Natural killer cell (primary cell): ENCODE measurements at places on chromosomes 5 and 9. TPM values are rescaled to one million over a fixed set of nuclear protein-coding genes. Genes with fewer than 3 reads are reported as not detected.

Gene CCNI2
- total RNA-seq = not detected

DNA sequence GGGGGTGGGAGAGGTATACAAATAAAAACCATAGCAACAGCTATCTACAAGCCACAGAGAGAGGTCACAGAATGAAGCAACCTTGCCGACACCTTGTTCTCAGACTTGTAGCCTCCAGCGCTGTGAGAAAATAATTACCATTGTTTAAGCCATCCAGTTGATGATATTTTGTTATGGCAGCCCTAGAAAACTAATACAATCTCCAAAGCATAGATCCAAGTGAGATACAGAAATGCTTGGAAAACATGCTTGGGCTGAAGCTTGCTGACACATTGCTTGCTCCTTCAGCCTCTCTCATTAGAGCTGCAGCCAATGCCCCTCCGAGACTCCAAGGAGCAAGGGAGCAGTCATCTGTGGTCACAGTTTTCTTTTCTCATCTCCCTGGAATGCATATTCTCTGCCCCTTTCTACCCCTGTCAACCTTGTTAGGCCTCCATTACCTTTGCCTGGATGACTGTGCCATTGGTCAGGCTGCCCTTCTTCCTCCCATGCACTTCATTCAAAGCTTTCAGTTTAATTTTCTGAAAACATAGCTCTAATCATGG, 401.4 kb upstream of the KLF4 start:
- H3K27me3 ChIP-seq = no peaks in the 10 kb centered on the region
- H3K36me3 ChIP-seq = no peaks in the 10 kb centered on the region
- no peak overlapping the region for H3K27ac ChIP-seq
- H3K4me1 ChIP-seq = no peaks in the 10 kb centered on the region
- H3K4me3 ChIP-seq = no peak overlapping the region

- DNase-seq = no peak
- H3K27ac ChIP-seq = no peak overlapping the region
- H3K36me3 ChIP-seq = no peaks in the 10 kb centered on the region
- H3K4me1 ChIP-seq = peaks cover 38% of the 10 kb centered on the region
These were observed 5.4 kb upstream of the CCDC187 start for GRCh38 chr9:136309101-136309801.

- peaks cover 2% of the 10 kb centered on the region for H3K27me3 ChIP-seq
- H3K36me3 ChIP-seq = no peaks in the 10 kb centered on the region
- no peak for DNase-seq
- no peak overlapping the region for H3K4me3 ChIP-seq
These were observed 25.9 kb upstream of the ALDH1A1 start for GRCh38 chr9:72978744-72979143.

DNA sequence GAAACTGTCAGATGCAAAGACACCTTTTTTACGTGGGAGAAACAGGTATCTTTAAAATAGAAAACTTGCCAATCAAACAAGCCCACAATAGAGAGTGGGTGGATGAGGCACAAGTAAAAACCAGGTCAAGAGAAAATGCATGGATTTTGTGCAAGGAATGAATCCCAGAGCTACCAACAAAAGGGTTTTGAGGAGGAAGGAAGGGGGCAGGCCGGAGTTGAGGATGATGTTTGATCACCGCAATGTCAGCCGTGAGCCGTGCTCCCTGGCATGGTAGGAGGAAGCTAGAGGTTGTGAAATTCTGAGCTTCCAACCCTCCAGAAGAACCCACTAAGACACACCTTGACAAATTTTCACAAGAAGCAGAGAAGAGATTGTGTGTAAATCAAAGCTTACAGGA, 53.2 kb downstream of the HRH2 start:
- no peaks in the 10 kb centered on the region for H3K27me3 ChIP-seq
- no peak for DNase-seq
- no peaks in the 10 kb centered on the region for H3K4me1 ChIP-seq
- H3K36me3 ChIP-seq = no peaks in the 10 kb centered on the region
- H3K4me3 ChIP-seq = no peak overlapping the region
- H3K27ac ChIP-seq = no peak overlapping the region
